ENCODE measurements at places on chromosomes 4 and X.

- DNase-seq, result no peak
Measured at GRCh38 chrX:41512394-41512793, 65.3 kb downstream of the NYX start.

DNA sequence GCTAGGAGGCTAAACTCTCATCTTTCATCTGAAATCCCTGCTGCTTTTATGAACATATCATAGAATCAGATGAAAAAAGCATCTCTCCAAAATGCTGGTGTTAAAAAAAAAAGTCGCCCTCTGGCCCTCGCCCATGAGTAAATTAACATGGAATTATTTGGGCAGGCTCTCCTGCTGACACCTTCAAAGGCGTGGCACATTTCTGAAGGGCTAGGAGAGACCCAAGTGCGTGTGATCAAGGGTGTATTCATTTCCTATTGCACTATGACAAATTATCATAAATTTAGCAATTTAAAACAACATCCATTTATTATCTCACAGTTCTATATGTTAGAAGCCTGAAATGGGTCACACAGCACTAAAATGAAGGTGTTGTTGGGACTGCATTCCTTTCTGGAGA, 5.1 kb downstream of the ANXA3 start:
- DNase-seq, result no peak

GRCh38 chr4:5378002-5378401, 326.7 kb downstream of the STK32B start:
- no peak for DNase-seq

GRCh38 chr4:114041117-114041475, 61.6 kb upstream of the ARSJ start:
- DNase-seq, result no peak

GRCh38 chr4:176400816-176401461, 81.2 kb downstream of the SPCS3 start:
- no peak for DNase-seq

DNA sequence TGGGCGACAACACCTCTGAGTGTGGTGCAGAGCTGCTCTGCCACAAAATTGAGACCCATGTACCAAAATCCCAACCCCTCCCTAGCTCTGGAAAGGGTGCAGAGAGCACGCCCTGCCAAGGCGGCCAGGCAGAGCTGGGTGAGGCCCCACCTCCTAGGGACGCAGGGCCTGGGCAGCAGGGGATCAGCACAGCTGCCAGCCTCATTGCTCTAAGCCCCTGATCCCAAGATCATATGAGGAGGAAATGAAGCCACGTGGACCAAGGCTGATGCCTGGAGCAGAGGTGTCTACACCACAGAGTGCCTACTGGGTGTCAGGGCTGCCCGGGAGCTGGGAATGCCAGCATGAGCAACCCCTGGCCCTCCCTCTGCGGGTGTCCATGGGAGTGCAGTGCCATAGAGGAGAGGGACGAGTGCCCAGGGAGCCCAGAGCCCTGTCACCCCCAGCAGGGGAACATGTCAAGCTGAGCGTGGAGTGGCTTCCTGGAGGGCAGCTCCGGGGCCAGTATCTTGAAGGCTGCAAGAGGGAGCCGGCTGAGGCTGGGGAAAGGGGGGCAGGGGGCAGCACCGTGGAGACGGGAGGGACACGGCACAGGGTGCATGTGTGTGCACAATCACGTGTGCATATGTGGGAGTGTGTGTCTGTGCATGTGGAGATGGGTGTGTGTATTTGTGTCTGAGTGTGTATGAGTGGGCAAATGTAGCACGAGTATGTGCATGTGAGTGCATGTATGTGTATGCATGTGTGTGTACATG, 63.9 kb upstream of the PSAPL1 start:
- no peak for DNase-seq

DNA sequence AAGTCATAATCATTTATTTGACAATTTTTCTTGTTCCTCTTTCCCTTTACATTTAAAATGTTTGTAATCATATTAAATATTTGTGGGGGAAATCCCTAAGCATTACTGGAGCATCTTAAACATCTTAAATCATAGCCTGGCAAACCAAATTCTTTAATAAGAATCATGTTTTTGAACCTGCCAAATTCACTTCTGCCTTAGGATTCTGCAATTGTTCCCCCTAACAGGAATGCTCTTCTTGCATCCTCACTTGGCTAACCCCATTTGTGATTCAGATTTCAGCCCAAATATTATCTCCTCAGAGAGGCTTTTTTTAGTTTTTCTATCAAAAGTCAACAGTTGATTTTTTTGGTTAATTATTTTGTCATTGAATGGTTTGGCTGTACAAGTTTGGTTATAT, 241.1 kb downstream of the MAPK10 start:
- DNase-seq, result no peak

DNA sequence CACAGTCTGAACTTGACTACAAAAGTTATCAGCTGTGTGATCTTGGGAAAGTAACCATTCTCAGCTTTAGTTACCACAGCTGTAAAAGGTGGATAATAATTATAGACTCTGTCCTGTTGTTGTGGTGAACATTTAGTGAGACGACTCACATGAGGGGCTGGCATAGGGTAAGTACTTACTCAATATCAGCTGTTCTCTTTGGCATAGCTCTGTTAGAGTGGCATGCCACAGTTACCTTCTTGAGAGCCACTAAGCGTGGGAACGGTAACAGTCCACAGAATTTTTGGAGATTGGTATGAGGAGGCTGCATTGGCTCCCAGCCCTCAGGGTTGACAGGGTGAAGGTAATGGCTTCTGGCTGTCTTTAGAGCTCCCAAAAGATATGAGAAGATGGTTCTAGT, 13.2 kb upstream of the HAND2 start:
- DNase-seq, result no peak
